Nucleus accumbens (tissue), 56 donors: ENCODE measurements at places on chromosomes 7 and 10.
A peak's percentile ranks its signal among the peaks of the same experiment; 100 is the strongest.

- peak; percentile 8 for DNase-seq
Measured at GRCh38 chr7:76225379-76225778, 23.7 kb downstream of the SRRM3 start.

DNA sequence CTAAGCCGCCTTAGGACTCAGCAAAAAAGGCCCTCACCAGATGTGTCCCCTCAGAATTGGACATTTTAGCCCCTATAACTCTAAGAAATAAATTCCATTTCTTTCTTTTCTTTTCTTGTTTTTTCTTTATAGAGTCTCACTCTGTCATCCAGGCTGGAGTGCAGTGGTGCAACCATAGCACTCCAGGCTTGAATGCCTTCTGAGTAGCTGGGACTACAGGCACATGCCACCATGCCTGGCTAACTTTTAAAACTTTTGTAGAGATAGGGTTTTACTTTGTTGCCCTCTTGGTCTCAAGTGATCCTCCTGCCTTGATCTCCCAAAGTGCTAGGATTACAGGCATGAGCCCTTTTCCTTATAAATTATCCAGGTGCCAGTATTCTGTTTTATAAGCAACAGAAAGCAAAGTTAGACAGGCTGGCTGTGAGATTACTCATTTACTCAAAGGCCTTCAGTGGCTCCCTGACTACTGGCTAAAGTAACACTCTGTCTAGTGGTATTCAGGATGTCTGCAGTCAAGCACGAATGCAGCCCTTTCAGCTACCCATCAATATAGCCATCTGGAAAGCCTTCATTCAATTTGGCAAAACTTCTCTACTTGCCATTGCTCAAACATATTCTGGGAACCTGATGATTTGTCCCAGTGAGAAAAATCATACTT, 128.6 kb downstream of the ICA1 start:
- DNase-seq = no peak

DNA sequence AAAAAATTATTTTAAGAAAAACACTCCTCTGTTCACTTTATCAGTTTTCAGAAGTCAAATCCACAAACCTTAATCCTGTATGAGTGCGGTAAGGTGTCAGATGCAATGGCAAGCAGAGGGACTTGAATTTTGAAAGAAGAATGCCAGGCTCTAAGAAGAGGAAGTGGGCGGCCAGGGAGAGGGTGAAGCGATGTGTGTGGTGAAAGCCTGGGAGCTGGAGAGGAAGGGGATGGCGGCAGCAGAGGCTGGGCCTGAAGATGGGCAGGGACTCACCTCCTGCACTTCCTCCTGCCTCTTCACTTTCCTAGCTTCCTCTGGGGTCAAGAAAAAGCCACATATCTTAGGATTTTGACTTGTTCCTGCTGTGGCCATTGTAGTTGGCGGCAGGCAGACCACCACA, 609.6 kb downstream of the PARD3 start:
- DNase-seq = no peak

DNA sequence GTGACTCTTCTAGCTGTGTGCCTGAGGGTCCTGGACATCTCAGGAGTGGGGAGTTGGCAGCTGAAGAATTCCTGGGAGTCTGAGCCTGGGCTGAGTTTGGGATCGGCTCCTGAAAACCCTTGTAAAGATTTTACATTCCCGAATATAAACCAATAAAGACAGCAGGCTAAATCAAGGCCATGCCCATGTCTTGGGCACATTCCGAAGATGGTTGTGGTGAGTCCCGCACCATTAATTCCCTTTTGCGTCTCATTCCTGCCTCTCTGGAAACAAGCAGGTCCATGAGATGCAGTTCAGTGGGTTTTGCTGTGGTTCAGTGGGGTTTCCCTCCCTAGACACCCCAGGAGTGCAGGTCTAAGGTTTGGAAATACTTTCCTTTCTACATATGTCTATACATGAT, 90.9 kb downstream of the COL26A1 start:
- DNase-seq = no peak

- no peak for DNase-seq
Measured at GRCh38 chr10:10796774-10797415, 220.8 kb upstream of the CELF2 start.

DNA sequence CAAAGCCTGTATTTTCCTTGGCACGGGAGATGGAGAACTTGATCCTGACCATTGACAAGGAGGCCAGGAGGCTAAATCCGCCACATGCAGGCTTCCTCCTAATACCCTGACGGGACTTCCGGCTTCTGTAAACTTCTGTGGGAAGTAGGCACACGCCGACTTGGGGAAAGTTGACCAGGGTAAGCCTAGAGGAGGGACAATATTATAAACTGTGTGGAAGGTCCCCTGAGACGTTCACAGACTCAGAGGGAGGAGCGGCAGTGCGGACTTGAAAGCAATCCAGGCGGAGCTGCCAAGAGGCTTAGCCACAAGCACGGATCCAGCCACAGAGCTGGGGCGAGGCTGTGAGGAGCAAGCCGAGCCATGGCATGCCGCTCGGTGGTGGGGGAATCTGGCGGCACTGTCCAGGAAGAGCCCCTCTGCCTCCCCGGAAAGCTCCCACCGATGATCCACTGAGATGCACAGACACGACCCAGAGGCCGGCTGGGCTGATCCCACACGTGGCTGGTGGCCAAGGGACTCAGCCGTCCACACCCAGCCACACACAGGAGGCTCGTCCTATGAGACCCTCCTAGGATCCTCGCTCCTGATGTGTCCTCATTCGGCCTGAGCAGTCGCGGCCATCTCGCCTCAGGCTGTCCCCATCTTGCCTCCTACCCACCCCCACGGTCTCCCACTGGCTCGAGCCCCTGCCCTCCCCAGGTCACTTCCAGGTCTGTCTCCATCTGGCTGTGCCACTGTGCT, 40.0 kb upstream of the INSIG1 start:
- DNase-seq = no peak

- DNase-seq = no peak
Measured at GRCh38 chr7:51270965-51271364, 45.6 kb downstream of the COBL start.
